ENCODE measurements at places on chromosomes 2 and 18. TPM values are rescaled to one million over a fixed set of nuclear protein-coding genes. Genes with fewer than 3 reads are reported as not detected.

CLHC1 gene
- polyA plus RNA-seq: 28.3 TPM

GRCh38 chr18:48838166-48838775, 112.5 kb downstream of the SMAD7 start:
- no peak for DNase-seq

DNA sequence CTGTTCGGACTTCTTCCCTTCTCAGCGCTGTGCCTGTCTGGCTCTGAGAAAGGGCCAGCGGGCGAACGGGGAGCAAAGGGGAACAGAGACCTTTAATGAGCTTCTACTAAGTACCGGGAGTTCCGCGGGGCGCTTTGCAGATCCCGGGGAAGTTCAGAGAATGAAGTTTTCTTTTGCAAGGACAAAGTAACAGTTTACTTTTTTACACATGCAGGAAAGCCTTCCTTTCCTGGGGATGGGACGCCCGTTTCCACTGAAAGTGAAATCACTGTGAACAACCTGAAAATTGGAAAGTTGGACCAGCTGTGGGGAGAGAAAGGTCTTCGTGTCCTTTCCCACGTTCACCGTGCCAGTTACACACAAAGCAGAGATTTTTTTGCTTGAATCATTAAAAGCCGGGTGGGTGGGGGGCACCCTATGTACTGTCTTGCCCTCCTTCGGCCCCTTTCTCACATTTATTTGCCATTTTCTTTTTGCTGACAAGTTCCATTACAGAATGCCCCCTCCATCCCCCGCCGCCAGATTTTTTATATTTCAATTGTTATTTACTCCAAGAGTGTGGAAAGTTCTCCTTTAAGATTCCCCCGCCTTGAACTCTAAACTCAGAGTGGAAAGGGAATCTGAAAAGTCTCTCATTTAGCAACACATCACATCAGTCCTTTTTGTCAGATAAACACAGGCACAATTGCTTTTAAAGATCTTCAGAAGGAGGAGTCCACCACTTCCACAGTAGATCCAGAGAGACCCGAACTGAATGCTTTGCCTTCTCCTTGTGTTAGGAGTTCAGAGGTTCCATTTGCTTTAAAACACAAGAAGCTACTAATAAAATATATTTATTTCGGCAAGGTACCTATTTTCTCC, 1.1 kb upstream of the FN1 start:
- DNase-seq: peak; percentile 45

GRCh38 chr2:23388294-23388693, 3.3 kb downstream of the KLHL29 start:
- no peak for DNase-seq

CIB4 gene
- polyA plus RNA-seq: 1.0 TPM

GRCh38 chr2:134253804-134254203, at the start of gene MGAT5:
Gene MGAT5, plus strand, starts transcription at chr2:134254072. Its CDS starts 332 bp downstream, at chr2:134254404.
- no peak for DNase-seq

GRCh38 chr18:51273437-51273836, 76.0 kb upstream of the MEX3C start:
- DNase-seq: no peak

GRCh38 chr2:192773044-192773443, 578.3 kb upstream of the TMEFF2 start:
- DNase-seq: no peak

DNA sequence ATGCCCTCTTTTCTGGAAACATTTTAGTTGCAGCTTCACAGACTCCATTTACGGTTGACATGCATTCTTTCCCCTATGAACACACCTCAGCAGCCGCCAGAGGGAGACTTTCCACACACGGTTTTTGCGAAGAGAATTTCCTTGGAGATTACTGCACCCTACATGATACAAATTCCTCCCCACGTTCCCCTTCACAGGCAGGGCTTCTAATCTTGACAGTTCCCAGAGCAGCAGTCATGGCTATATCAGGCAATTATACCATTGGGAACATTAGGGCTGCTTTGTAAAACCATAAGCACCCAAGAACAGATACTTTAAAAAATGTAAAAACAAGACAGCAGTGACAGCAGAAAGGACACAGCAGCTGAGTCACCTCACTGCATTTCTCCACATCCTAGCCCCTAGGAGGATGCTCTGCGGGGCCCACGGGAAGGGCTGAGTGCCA, 253.8 kb downstream of the TGIF1 start:
- DNase-seq: no peak

DNA sequence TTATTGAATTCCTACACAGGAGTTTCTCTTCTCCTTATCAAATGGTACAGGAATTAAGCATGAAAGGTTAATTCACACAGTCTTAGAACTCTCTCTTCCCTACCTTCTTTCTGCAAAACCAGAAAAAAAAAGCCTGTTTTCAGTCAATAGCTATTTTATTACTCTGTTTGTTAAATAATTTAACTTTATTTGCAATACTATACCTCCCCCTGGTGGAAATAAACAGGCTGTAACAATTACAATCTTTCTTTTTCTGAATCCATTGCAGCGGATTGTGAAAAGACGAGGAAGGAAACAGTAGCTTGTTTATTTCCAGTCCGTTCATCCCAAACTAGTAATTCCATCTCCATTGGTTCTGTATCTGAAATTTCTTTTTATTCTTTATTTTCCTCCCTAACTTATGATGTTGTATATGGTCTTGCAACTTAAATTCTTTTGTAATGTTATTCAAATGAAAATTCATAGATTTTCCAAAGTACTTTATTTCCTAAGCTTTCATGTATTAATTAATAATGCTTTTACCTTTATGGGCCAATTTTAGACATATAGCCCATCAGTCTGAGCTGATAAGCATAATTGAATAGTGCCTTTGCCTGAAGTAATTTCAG, 165.2 kb downstream of the SH3BP4 start:
- peak; percentile 39 for DNase-seq

DNA sequence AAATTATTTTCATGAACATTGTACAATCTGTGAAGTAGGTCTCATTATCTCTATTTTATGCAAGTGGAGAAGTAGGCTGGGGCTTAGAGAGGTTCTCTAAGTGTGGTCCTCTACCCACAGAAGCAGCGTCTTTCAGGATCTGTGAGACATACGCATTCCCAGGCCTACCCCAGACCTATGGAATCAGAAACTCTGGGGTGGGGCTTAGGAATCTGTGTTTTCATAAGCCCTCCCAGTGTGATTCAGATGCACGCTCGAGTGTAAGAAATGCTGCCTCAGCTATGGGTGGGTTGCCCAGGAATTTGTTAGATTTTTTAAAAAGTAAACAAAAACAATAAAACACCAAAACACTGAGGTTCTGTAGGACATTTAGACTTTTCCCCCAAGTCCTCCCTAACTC, 14.8 kb upstream of the ZAP70 start:
- DNase-seq: no peak

DNA sequence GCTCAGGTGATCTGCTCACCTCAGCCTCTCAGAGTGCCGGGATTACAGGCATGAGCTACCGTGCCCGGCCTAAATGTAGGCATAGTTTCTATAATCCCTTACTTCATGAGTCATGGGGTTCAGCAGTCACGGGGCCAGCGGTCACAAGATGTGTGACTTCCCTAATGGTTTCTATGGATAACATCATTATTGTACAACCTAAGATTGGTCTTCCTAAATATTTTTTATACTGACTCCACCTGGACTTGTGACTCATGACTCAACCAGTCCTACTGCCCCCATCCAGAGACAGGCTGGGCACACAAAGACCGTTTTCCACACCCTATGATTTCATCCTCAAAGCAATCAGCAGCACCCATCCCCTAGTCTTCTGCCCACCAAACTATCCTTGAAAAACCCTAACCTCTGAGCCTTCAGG, 15.9 kb downstream of the FAM210A start:
- no peak for DNase-seq

ASIC4 gene
- polyA plus RNA-seq: 0.42 TPM

SRD5A2 gene
- polyA plus RNA-seq: 0.30 TPM

DNA sequence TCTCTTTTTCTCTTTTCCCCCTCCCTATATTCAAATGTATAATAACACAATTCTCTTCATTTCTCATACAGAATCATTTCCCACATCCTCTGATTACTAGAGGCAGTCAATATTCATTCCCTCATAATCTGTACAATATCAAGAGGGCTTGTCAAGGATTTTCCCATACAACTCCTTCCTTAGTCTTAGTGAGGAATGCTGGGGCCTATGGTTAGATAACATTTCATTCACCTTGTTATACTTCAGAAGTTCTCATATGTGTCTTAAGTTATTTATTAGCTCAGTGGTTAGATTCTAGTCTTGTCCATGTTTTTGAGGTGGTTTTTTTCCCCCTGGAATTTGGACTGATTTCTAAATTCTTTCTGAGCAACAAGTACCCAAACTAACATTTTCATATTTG, 289.5 kb downstream of the PDE11A start:
- no peak for DNase-seq

DNA sequence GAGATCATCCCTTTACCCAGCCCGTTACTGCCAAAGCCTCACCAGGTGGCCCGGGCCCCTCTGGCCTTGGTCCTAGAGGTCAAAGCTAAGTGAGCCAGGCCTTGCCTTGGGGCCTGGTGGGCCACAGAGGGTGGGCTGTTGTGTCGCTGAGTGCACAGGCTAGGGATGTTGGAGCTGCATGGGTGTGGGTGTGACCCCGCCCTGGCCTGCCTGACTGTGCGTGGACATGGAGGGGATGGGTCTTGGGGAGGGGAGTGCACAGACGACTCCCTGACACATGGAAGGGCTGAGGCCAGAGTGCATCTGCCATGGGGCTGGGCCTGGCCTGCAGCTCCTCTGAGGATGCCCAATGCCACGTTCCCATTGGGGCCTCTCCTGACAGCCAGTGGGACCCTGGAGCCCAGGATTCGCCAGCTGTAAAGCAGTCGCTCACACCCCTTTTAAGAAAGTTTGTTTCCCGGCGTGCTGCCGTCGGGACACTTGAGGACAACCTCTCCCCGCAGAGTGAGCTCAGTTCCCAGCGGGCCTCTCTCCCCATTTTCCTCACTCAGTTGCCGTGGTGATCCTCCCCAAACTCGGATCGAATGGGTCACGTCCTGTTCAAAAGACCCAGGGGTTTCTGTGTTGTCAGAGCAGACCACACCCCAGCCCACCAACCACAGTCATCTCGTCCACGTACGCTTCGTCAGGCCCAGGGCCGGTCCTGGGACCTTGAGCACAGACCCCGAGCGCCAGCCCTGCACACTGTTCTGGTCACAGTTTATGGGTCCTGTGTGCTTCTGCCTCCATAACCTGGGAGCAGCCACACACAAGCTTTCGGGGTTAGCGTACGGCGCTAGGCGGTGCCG, 93.5 kb downstream of the NFATC1 start:
- DNase-seq: no peak

SERPINB10 gene
- 0.15 TPM for polyA plus RNA-seq

GRCh38 chr2:26324903-26325302, 21.0 kb upstream of the SELENOI start:
- no peak for DNase-seq

GRCh38 chr2:25251422-25252273, 83.3 kb upstream of the POMC start:
- peak; percentile 69 for DNase-seq

DNA sequence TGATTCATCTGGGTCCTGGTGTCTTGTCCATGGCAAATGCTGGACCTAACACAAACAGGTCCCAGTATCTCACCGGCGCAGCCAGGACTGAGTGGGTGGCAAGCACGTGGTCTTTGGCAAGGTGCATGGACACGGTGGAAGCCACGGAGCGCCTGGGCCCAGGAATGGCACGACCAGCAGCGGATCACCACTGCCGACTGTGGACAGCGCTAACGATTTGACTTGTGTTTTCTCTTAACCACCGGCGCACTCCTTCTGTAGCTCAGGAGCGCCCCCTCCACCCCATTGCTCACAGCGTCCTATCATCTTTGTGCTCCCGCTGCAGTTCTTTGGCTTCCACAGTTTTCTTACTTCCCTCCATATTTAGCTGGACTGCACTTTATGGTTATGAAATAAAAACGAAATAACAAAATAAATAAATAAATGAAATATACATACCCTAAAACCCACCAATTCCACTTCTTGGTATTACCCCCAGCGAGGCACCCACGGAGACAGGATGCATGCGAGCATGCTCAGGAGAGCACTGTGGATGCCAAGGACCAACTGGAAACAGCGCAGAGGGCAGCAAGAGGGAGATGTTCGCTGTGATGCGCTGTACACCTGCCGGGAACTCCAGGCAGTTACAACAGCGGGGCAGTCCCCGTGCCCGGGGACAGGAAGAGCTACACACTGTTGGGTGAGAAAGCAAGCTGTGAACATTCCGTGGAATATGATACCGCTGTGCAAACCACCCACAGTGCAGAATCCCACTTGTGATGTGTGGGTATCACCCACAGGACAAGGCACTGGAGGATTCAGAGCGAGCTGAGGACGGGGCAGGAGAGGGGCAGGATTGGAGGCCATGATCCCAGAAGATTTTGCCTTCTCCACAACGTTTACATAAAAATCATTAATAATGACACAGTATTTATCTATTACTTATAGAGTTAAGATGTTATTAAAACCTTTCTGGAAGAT, 7.0 kb upstream of the CIDEA start:
- DNase-seq: no peak

DNA sequence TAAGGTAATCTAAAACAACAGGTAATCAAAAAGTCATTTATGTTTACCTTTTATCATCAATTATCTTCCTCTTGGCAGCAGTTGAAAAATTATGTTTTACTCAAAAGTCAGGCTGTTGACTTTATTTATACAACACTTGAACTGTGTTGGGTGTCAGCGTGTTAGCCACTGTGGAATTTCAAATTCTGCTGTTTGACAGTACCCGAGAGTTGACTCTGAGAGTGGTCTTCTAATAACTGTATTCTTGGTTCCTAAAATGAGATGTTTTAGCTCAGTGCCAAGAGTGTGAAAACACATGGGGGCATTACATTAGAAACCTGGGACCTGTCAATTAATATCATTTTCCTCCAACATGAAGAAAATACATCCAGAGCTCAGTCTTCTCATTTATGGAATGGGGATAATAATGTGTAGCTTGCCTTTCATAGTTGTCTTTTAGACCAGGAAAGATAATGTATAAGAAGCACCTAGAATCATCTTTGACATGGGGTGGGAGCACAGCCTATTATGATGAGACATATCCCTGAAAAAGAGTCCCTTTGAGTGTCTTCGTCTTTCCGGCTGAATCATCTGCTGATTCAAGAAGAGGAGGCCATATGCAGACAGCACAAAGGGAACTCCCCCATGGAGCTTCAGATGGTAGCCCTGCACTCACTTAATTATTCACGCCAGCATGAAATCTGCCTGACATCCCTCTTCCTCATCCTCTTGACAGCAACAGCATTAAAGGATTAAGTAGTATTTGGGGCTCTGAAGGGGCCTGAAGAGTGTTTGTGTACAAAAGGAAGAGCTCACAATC, 89.1 kb downstream of the AFF3 start:
- DNase-seq: no peak

GRCh38 chr2:105789745-105790460, 45.2 kb downstream of the NCK2 start:
- no peak for DNase-seq

GRCh38 chr2:47039913-47040562, 115.1 kb downstream of the STPG4 start:
- DNase-seq: no peak

PSMG2 gene
- polyA plus RNA-seq: 80.3 TPM

TRMT61B gene
- 22.9 TPM for polyA plus RNA-seq
